ENCODE measurements at places on chromosomes 7 and 10.

DNA sequence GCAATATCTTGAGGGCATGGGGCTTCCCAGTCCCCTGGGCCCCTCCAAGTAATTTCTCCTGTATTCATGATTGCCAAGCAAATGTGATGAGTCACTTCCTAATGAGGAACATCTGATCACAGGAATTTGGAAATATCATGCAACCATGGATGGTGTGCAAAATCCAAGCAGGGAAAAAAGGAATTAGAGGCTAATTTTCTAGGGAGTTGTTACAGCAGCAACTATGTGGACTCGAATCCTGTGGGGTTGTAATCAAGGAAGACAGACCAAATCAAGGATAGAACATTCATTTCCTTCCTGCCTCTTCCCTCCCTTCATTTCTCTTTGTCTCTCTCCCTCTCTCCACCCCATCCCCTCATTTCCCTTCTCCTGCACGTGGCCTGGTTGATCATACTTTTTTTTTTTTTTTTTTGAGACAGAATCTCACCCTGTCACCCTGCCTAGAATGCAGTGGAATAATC lies 23.9 kb upstream of the AGFG2 start:
- no peak for DNase-seq

DNA sequence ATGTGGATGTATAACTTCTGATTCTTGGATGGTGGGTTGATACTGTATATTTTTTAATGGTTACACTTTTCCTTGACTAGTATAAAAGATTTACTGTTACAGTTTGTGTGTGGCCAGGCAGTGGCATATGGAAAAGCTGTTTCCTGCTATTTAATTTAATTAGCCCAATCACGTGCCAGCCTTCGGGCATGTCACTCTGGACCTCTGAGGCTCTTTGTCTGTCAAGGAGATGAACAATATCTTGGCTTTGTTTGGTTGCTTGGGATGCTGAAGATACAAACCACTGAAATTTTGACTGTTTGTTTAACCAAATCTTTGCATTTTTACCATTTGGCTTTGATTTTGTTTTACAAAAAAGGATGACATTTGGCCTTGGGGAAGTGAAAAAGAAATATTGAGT lies 185.0 kb downstream of the HDAC9 start:
- no peak for DNase-seq

DNA sequence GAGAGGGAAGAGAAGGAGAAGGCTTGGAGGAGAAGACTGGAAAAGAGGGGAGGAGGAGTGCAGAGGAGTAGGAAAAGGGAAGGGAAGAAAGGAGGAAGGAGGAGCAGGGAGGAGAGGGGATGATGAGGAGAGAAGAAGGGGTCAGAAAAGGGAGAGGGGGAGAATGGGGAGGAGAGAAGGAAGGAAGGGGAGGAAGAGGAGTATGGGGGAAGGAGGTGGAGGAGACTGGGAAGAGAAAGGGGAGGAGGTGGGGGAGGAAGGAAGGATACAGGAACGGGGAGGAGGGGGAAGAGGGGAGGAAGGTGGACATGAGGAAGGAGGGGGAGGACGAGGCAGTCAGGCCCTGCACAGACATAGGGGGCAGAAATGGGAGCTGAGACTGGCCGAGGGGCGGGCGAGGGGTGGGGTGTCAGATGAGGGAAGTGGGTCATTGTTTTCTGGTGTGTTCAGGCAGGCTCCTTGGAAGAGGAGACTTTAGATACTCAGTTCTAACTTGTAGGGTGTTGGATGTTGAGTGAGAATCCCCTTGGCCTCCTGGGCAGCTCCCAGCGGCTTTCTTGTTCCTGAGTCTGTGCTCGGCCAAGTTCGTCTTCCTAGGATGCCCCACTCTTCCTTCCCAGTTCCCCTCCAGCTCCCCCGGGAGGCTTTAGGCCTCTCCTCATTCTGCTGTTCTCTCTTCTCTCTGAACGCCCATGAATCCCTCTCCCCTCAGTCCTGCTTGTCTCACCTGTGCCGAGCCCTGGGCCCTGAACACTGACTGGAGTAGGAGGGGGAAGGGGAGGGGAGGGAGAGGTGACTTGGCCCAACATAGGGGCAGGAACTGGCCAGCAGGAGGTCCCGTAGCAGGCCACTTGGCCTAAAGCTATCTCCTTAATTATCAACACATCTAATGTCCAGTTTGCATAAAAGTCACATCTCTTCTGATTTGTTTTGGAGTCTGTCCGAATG lies 12.8 kb upstream of the CRHR2 start:
- no peak for DNase-seq

DNA sequence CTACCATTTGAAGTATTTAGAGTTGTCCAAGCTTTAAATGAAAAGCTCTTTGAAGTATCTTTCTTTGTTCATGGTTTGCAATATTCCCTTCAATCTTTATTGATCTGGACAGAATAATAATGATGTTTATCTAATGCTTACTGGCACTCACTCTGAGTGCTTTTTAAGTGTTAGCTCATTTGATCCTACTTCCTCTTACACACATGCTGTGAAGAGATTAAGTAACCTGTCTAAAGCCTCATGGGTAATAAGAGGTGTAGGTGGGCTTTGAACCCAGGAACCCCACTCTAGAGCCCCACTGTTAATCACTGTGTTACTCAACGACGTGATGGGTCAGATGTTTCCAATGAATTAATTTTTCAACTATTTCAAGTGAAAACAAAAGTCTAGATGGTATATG lies 31.1 kb upstream of the ADD3 start:
- DNase-seq = no peak

DNA sequence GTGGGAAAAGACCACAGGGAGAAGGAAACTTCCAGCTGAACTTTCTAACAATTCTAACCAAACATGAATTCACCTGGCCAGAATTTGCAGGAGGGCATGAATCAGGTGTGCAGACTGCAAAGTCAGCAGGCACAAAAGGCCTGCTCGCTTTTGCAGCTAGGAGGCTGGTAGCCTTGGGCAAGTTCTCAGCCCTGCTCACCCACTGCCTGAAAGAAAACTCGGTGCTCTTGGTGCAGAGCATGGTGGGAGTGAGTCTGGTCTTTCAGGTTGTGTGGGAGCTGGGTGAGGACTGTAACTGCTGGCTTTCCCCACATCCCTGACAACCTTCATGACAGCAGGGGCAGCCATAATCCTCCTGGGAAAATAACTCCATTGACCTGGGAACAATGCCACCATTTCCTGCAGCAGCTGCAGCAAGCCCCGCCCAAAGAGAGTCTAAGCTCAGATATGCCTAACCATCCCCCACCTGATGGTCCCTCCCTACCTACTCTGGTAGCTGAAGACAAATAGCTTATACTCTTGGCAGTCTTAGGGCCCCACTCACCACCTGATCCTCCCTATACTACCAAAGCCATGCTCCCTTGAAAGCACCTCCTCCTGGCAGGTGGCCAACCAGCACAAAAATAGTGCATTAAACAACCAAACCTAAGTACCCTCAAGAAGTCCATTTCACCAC lies 31.6 kb downstream of the ZNF117 start:
- DNase-seq = no peak

Measured in NCI-H446 treated with DMSO at 0.1 percent for 48 hours (cell line).